ENCODE measurements at places on chromosomes 2 and 18.
A peak's percentile ranks its signal among the peaks of the same experiment; 100 is the strongest.

GRCh38 chr2:46116553-46116991, 180.6 kb upstream of the EPAS1 start:
- no peak for DNase-seq

DNA sequence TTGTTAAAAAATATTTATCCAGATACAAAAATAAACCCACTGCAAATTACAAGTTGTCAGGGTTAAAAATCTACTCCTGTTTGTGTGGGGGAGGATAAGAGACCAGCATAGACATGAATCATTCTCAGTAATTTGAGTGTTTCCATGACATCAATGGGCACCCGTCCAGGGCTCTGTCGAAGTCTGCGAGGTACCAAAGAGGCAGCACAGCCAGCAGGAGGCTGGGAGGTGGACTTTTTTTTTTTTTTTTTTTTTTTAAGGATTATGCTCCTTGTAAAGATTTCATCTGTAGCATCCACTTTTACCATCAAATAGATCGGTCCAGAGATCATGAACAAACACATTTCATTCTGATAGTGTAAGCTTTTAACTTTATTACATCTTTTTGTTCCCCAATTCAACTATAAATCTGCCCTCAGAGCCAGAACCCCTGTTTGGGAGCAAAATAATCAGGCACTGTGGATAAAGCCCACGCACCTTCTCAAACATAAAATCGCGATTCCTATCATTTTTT, 182.0 kb downstream of the TCF4 start:
- DNase-seq: peak; percentile 90

DNA sequence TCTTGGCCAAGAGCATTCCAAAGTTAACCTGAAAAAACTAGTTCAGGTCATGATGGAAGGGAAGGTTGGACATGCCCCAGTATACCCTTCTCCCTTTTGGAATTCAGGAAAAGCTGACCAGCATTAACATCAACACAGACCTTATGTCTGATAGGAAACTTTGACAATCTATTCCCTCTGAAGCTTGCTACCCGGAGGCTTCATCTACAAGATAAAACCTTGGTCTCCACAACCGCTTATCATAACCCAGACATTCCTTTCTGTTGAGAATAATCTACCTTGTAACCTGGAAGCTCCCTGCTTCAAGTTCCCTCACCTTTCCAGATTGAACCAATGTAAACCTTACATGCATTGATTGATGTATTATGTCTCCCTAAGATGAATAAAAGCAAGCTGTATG, 24.7 kb upstream of the IL37 start:
- DNase-seq: no peak

DNA sequence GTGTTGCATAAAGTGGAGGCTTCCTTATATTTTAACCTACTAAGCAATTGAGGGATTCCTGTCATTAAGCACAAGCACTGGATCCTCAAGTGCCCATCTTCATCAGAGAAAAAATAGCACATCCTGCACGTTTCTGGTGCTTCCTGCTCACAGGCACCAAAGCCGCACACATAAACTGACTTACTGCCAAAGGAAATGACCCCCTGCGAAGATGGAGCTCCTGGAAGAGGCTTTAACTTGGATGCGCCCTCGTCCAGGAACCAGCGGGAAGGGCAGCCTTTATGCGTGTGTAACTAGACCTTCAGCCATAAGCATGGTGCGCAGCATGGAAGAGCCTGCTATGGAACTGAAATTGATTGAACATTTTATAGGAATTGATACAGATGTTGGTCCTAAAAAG, 188.7 kb downstream of the FTCDNL1 start:
- no peak for DNase-seq

- no peak for DNase-seq
Observed at GRCh38 chr2:18487106-18487913, 73.1 kb downstream of the RDH14 start.

GRCh38 chr2:155528034-155528433, 804.5 kb downstream of the NR4A2 start:
- no peak for DNase-seq

DNA sequence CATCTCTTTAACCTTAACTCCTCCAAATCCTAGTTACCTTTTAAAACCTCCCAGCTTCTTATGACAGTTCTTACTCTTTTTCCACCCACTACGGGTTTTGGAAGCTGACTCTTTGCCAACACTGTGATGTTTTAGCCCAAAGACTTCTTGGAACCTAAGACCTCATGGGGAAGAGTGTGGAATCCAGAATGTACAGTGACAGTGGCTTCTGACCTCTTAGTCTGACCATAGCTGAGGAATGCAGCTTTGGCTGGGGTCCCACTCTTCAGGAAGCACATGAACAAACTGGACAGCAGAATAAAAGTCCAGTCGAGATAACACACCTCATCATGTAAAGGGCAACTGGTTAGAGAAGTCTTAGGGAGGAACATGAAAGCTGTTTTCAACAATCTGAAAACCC, 161.1 kb upstream of the PKDCC start:
- no peak for DNase-seq

Measured in foreskin fibroblast (primary cell).